ENCODE measurements at places on chromosomes 3 and 15.
A peak's percentile ranks its signal among the peaks of the same experiment; 100 is the strongest.

DNA sequence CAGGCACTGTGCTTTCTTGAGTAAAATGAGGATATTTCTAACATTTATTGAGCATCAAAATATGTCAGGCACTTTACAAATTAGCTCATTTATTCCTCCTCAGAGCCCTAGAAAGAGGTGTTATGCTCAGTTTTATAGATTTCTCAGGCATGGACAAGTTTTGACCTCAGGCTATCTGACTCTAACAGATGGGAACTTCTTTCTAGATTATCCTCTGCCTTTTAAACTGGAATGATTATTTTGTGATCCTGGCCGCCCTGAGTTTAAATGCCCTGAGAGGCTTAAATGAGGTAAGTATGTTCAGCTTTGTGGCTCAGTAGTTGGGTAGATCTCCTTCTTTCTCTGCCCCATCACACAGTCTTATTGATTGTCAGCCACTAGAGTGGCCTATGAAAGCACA lies 32.3 kb upstream of the ATP1B3 start:
- DNase-seq: no peak

GRCh38 chr3:34727700-34728099 lies 911.6 kb upstream of the ARPP21 start:
- no peak for DNase-seq

GRCh38 chr3:107579371-107579770 lies 56.6 kb downstream of the BBX start:
- DNase-seq: no peak

DNA sequence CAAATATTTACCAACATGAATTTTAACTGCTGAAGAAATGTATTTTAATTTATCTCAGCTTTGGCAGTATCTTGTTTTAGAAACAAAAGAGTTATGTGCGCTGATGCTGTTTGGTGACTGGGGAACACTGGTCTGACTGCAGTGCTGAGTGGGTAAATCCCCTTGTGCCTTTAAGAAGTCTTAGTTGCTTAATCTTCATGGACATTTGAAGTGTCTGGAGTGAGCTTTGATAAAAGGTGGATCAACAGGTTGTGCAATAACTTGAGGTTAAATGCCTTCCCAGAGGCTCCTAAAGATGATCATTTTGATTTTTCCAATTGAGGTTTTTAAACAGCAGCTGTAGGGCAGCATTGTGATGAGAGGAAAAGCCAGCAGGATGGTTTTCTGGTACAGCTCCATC lies 68.7 kb downstream of the TP63 start:
- DNase-seq: no peak

DNA sequence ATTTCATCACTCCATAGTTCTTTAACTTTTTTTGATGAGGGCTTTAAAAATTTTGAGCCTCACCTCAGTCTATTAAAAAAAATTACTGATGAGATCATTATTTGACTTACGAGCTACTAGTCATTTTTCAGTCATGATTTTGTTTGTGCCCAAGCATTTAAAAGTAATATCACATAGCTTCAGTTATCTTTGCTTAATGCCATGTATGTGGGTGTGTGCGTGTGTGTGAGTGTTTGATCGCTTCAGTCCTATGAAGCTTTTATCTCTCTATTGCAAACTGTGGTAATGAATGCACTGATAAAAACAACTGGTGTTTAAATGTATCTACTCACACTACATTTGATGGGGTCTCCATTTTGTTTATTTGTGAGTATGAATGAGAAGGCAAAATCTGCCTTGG lies 49.8 kb downstream of the RSRC1 start:
- DNase-seq: no peak

- no peak for DNase-seq
Observed at GRCh38 chr15:68441045-68441743, 9.2 kb upstream of the ITGA11 start.

- no peak for DNase-seq
Observed at GRCh38 chr15:75063889-75064288, 40.5 kb downstream of the PPCDC start.

GRCh38 chr15:76058714-76059319 lies 968 bp upstream of the TMEM266 start:
- DNase-seq: no peak

GRCh38 chr15:85743392-85744055 lies 51.2 kb downstream of the KLHL25 start:
- no peak for DNase-seq

- peak; percentile 76 for DNase-seq
Observed at GRCh38 chr15:98428253-98428989, 219.9 kb upstream of the IGF1R start.

- DNase-seq: peak; percentile 84
Observed at GRCh38 chr3:73624017-73624820, 522 bp downstream of the PDZRN3 start.

- DNase-seq: no peak
Observed at GRCh38 chr3:184467171-184467570, 87.3 kb downstream of the CHRD start.

DNA sequence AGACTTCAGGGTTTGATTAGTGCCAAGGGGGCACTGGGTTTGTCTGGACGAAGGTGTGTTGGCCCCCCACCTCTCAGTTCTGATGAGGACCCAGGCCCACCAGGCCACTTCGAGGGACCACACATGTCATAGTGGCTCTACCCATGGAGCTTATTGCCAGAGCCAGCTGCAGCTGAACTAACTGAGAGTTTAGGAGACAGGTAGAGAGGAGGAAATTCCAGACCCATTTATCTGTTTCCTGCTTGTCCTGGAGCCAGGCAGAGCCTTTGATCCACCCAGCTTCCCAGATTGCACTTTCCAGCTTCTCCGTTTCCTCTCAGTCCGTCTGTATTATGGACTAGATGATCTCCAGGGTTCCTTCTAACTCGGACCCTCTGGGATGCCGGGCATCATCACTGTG lies 20.9 kb downstream of the SLC24A1 start:
- DNase-seq: no peak

DNA sequence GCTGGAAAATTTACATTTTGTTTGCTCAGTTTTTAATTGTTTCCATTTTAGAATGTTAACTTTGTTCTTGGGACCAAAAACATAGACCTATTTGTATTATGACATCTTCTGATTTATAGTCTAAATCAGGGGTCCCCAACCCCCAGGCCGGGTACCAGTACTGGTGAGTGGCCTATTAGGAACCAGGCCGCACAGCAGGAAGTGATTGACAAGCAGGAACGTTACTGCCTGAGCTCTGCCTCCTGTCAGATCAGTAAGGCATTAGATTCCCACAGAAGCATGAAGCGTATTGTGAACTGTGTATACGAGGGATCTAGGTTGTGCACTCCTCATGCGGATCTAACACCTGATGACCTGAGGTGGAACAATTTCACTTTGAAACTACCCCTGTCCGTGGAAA lies 51.9 kb downstream of the GHSR start:
- DNase-seq: no peak

DNA sequence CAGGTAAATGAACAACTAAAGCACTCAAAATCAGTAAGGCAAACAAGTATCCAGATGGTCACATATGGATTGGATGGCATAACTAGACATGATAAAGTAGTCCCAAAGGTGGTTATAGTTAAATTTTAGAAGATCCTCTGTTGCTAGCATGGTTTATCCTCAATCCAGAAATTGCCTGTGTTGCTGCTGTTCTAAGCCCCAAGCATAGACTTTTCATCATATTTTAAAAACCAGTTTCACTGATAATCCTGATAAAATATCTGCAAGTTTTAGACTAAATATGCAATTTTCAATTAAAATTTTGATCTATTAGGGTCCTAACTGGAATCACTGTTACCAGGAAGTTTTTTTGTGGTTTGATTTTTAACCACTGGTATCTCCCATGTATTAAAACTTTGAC lies 35.4 kb downstream of the MBNL1 start:
- DNase-seq: no peak

DNA sequence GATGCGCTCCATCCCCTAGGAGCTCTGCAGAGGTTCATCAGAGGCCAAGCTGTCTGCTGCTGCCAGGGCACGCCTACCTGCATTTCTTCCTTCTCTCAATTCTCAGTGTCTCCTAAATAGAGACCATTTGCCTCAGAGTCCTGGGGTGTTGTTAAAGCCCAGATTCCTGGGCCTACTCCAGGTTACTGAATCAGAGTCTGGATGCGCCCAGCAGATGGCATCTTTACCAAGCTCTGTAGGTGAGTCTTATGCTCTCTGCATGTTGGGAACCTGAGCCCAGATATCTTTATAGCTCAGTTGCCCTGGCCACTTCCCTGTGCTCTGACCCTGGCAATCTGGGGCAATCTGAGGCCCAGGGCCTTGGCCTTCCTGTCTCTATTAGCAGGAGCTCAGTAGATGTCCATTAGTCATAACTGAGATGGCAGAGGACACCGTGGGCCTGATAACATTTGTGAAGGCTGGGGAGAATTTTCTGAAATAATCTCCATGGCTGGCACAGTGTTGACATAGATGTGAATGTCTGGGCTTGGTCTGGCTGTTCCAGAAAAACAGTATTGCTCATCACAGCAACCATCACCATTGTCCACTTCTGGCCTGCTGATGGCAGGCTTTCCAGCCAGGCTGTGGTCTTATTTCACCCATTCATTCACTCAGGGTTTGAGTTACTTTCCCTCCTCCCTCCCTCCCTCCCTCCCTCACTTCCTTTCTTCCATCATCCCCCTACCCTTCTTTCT lies 13.3 kb upstream of the RBP1 start:
- DNase-seq: no peak

DNA sequence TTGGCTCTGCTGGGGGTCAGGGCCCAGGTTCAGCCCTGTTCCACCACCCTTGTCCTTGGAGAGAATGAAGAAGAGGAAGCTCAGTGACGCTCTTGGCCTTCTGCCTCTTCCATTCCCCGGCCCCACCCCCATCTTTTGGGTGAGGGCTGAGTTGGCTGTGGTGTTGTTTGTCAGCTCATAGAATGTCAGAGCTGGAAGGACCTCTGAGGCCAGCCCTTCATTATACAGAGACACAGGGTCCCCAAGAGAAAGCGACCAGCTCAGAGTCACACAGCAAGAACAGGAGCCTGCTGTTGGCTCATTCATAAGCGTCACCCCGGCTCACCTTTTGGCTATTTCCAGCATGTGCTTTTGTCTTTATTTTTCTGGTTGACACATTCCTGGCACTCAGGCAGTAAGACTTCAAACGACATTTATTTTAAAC lies 68.2 kb downstream of the AAGAB start:
- peak; percentile 76 for DNase-seq

DNA sequence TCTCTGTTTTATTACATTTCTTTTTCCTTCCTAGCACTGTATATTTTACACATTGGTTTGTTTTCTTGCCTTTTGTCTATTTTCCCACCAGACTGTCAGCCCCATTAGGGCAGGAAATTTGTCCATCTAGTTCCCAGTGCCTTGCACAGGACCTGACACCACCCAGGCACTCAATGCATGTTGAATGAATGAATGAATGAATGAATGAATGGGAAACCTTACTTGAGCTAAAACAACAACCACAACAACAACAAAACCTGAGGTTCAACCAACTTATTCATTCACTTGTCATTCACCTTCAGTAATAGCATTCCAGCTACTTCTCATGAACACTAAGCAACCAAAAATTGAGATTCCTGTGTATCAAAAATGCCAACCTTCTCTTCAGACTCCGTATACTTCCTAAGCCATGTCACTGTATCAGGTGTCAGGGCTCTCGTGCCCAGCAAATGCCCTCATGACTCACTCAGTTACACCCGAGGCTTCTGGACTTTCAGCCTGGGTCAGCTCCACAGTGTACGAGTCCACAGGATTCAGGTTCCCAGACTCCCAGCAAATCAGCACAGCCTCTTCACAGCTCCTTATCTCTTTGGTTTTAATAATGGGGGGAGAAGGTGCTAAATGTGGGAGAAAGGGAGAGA lies 37.3 kb downstream of the FSD2 start:
- no peak for DNase-seq

DNA sequence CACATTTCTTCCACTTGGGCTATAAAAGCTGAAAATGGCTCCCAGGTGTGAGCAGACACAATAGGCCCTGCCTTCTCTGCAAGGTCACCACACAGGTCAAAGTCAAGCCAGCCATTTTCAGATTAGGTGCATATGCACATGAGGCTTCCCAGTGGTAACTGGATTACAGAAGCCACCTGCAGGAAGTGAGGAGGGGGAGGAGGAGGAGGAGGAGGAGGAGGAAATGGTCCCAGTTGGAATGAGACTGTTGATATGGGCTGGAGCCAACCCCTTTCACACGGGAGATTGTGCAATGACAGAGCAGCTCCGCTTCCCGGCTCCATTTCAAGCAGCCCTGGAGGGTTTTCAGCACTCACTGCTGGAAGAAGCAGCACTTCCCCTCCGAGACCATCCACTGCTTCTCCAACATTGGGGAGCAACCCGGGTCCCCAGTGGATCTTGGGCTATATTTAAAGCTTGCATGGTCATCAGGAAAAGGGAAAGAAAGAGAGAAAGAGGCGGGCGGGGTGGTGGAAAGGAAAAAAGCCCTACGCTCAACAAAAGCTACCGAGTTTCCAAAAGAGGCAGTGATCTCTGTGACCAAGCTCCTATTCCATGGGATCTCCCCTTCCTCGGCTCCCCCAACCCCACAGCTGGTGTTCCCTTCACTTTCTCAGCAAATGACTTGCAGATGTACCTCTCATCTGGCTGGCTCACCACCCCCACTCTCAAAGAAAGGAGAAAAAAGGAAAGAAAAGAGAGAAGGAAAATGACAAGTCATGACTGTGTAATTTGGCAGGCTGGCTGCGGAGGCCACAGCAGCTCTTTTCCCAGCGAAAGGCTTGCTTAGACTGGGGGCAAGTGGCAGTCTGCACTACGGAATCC lies 58.3 kb downstream of the LRIG1 start:
- DNase-seq: peak; percentile 70

- no peak for DNase-seq
Observed at GRCh38 chr3:122392868-122393844, 9.2 kb downstream of the FAM162A start.

- DNase-seq: no peak
Observed at GRCh38 chr3:178844916-178845315, 226.7 kb downstream of the ZMAT3 start.

DNA sequence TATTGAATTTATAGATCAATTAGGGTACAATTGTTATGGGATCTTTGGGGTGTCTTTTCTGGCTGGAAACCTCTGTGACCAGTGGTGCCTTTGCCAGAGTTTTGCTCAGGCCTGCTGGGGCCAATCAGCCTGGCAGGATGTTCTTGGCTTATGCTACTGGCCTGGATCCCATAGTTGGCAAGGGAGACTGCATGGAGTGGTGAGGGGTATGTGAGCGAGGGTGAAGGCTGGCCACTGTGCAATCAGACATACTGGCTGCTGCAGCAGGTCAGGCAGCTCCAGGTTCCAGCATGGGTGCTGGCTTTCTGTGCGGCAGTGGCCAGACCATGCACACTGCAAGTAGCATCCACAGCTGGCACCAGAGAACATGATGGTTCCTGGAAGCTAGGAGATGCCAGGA lies 1053.2 kb upstream of the GBE1 start:
- no peak for DNase-seq

- no peak for DNase-seq
Observed at GRCh38 chr3:135100366-135100765, 305.3 kb downstream of the EPHB1 start.
